ENCODE measurements at places on chromosomes 2 and 18.

DNA sequence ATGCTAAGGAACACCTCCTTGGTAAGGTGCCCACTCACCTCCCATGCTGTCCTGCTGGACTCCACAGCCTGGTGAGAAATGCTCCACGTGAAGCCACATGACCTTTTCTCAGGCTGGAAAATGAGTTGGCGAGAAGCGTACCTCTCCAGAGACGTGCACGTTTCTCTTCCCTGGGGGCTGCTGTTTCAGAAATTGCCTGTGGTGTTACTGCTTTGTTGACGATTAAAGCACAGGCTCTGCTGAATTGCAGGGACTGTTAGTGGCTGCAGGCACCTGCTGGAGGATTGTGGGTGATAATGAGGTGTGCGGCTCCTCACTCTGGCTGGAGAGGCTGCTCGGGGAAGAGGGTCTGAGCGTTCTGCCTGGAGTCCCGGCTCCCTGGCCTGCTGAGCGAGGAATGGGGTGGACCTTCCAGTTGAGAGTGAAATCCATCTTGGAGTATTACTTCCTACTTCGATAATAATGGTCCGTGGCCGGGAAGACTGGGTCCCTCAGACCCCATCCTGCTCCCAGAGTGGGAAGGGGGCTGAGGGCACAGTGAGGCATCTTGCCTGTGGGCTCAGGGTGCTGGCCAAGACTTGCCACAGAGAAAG, 199.3 kb upstream of the HDAC4 start:
- no peaks in the 10 kb centered on the region for H3K27me3 ChIP-seq
- H3K4me1 ChIP-seq, result peaks cover 21% of the 10 kb centered on the region
- DNase-seq, result no peak
- no peak overlapping the region for H3K27ac ChIP-seq
- H3K4me3 ChIP-seq, result no peak overlapping the region

GRCh38 chr2:43214253-43214652, 12.2 kb downstream of the ZFP36L2 start:
- H3K27me3 ChIP-seq, result no peaks in the 10 kb centered on the region
- peaks cover 45% of the 10 kb centered on the region for H3K4me1 ChIP-seq
- no peaks in the 10 kb centered on the region for H3K36me3 ChIP-seq

- no peaks in the 10 kb centered on the region for H3K4me1 ChIP-seq
- no peak for DNase-seq
- H3K36me3 ChIP-seq, result no peaks in the 10 kb centered on the region
- H3K4me3 ChIP-seq, result no peak overlapping the region
Observed at GRCh38 chr2:43657241-43657640, 19.0 kb downstream of the C1GALT1C1L start.

GRCh38 chr2:84870306-84870705, 10.6 kb downstream of the TRABD2A start:
- DNase-seq, result no peak
- H3K27me3 ChIP-seq, result no peaks in the 10 kb centered on the region
- H3K36me3 ChIP-seq, result peaks cover 41% of the 10 kb centered on the region
- H3K27ac ChIP-seq, result peak overlapping the region; percentile 24

DNA sequence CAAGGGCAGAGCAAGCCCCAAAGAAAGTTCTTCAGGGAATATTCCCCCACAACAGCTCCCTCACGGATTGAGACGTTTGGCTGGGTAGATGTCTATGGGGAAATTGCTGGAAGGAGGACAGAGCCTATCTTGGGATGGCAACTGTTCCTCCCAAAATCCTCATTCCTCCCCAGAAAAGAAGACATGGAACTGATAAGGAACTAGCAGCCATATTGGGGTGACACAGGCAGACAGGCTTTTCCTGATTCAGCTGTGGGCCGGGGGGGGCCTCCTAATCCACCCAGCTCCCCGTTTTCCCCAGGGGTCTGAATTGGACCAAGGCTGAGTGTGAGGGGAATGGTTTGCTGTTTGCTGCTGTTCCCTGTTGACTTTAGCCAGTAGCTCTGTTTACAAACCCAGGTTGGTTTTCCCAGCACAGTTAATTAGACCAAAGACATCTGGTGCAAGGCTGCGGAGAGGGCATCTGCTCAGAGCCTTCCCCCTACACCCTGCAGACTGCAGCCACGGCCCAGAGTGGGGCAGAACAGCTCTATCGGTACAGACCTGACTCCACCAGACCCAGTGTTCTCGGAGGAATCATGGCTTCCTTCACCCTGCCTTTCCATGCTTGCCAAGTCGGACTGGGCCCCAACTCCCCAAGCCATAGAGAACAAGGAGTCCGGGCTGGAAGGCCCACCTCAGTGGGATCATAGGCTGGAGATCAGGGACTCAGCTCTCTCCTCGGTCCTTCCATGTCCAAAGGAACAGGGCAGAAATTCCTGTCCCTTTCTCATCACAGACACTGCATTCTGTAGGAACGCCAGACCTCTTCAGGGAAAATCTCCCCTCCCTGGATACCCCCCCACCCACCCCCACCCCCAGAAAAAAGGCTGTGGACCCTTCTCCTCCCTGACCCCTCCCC, 1.7 kb upstream of the PKDCC start:
- no peaks in the 10 kb centered on the region for H3K27me3 ChIP-seq
- H3K4me1 ChIP-seq, result no peaks in the 10 kb centered on the region
- H3K36me3 ChIP-seq, result no peaks in the 10 kb centered on the region
- H3K4me3 ChIP-seq, result no peak overlapping the region
- no peak overlapping the region for H3K27ac ChIP-seq

DNA sequence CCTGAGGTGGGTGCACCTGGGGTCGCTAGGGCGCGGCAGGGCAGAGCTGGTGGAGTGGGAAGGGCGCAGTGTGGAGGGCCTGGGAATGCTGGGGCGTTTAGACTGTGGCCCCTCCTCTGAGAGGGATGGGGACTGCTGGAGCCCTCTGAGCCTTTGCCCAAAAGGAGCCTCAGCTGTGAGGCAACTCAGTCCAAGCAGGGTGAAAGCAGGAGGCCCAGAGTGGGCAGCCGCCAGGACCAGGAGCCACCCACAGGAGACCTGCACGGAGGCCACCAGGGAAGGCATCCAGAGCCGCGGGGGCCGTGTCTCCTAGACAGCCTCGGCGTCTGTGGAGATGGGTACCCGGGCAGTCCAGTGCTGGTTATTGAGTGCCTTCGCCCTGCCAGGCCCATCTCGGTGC, 114.9 kb downstream of the SEPTIN10 start:
- H3K36me3 ChIP-seq, result peaks cover 3% of the 10 kb centered on the region
- no peak for DNase-seq
- H3K27ac ChIP-seq, result no peak overlapping the region

DNA sequence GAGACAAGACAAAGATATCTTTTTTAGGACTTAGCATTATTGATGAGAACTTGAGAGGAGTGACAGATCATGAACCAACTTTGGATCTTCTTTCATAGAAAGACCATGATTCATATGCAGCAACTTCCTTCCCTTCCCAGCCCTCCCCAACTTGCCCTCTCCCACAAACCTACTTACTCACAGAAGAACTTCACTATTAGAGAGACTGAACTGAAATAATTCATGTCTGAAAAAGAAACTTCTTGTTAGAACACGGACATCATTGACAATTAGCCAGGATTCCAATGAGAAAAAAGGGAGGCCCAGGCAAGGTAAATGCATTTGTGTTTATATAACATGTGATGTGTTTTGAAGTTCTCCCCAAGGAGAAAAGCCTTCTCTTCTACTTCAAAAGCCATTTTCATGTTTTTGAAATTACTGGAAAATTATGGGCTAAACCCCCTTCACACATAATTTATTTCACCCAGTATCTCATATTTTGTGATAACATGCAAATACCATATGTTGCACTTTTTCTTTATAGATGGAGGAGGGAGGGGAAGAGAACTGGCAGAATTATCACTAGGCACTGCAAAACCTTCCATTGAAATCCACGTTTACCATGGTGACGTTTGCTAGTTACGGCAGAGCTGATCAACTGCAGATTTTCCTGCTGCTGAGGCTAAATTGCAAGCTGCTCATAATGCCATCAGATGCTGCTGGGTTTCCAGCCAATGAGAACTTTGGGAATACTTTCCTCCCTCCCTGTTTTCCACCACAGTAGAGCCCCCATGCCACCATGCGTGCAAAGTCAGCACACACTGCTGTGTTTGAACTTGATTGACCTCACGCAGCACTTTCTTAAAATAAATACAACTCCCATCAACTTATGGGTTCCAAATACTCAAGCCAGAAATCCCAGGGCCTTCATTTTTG, 294.7 kb downstream of the MEIS1 start:
- no peak for DNase-seq
- no peaks in the 10 kb centered on the region for H3K27me3 ChIP-seq
- H3K27ac ChIP-seq, result no peak overlapping the region

GRCh38 chr2:126238251-126238650, 417.7 kb upstream of the GYPC start:
- H3K27ac ChIP-seq, result no peak overlapping the region
- H3K36me3 ChIP-seq, result no peaks in the 10 kb centered on the region
- no peak overlapping the region for H3K4me3 ChIP-seq
- no peaks in the 10 kb centered on the region for H3K4me1 ChIP-seq
- no peak for DNase-seq

- no peaks in the 10 kb centered on the region for H3K36me3 ChIP-seq
- no peaks in the 10 kb centered on the region for H3K27me3 ChIP-seq
- no peak overlapping the region for H3K4me3 ChIP-seq
- DNase-seq, result no peak
- H3K27ac ChIP-seq, result no peak overlapping the region
- no peaks in the 10 kb centered on the region for H3K4me1 ChIP-seq
Observed at GRCh38 chr18:43389163-43389562, 111.9 kb upstream of the SYT4 start.

- no peaks in the 10 kb centered on the region for H3K36me3 ChIP-seq
- no peak for DNase-seq
- H3K27me3 ChIP-seq, result no peaks in the 10 kb centered on the region
- H3K4me3 ChIP-seq, result no peak overlapping the region
- no peaks in the 10 kb centered on the region for H3K4me1 ChIP-seq
- no peak overlapping the region for H3K27ac ChIP-seq
Observed at GRCh38 chr18:65752625-65753325, 2.0 kb downstream of the CDH7 start.

GRCh38 chr2:217125014-217125413, 265.1 kb upstream of the TNP1 start:
- no peaks in the 10 kb centered on the region for H3K4me1 ChIP-seq
- H3K4me3 ChIP-seq, result no peak overlapping the region
- no peaks in the 10 kb centered on the region for H3K36me3 ChIP-seq
- DNase-seq, result no peak
- no peak overlapping the region for H3K27ac ChIP-seq

DNA sequence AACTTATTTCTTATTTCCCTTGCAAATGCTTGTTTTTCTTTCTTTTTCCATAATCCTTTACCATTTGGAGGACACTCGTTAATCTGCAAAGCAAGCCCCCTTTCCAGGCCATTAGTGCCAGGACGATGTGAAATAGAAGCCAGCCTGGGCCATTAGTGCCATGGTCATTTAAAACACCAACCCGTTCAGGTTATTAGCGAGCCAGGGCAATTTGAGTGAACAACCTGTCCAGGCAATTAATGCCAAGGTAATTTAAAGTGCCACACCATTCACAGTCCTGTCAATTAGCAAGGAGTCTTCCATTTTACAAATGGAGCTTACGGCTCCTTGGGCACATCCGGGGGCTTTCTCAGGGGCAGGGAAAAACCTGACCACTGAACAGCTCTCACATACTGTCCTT, 370.6 kb downstream of the HRH4 start:
- H3K36me3 ChIP-seq, result no peaks in the 10 kb centered on the region
- no peaks in the 10 kb centered on the region for H3K4me1 ChIP-seq
- no peak overlapping the region for H3K4me3 ChIP-seq
- no peak overlapping the region for H3K27ac ChIP-seq

- no peaks in the 10 kb centered on the region for H3K27me3 ChIP-seq
- H3K4me3 ChIP-seq, result no peak overlapping the region
- no peak for DNase-seq
- no peaks in the 10 kb centered on the region for H3K36me3 ChIP-seq
- H3K4me1 ChIP-seq, result no peaks in the 10 kb centered on the region
Observed at GRCh38 chr2:82731824-82732223, 1727.3 kb downstream of the SUCLG1 start.
